ENCODE measurements at places on chromosomes 5 and 9.

- DNase-seq = no peak
These were observed 202.6 kb downstream of the TSSK1B start for GRCh38 chr5:113232221-113232620.

GRCh38 chr5:174231956-174232487, 186.5 kb downstream of the NSG2 start:
- no peak for DNase-seq

DNA sequence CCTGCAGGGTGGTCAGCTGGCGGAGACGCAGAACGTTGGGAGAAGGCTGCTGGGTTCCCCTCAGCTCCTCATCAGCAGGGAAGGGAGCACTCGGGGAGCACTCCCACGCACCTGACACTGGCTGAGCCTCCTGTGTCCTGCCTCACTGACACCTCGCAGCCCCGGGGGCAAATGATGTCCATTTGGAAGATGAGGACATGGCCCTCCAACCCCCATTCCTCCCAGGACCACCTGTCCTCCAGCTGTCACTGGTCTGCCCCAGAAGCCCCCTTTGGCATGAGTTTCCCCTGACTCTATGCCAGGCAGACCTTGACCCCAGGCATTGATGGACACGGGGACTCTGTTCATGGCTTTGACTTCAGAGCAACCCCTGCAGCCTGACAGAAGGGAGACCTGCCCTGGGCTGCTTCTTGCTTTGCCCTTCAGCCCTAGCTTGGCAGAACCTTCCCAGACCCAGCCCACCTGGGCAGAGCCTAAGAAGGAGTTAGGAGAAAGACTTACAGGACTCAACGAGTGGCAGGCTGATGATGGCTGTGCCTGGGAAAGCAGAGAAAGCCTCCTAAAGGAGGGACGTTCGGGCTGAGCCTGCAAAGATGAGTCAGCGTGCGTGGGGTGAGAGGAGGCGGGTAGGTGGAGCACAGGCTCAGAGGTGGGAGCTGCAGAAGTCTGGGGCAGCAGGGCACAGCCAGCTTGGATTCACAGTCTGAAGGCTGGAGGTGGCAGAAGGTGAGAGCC, 90.6 kb downstream of the LMX1B start:
- no peak for DNase-seq

DNA sequence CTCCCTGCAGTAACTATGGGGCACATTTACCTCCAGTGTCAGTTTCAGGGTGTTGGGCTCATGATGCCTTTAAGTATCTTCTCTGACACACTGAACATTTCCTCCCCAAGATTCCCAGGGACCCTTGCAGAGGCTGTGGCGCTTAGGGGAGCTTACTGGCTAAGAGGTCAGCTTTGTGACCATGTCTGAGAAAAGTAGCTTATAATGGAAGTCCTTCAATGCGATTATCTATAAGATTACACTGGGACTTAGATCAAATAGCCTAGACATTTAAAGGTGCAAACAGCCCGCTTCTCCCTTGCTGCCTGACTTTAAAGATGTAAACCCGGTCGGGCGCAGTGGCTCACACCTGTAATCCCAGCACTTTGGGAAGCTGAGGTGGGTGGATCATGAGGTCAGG, 25.4 kb downstream of the FABP6 start:
- DNase-seq = no peak

- no peak for DNase-seq
These were observed 20.8 kb upstream of the MTAP start for GRCh38 chr9:21781656-21782055.

GRCh38 chr9:23379842-23380241, 446.2 kb downstream of the ELAVL2 start:
- no peak for DNase-seq

GRCh38 chr5:115068239-115069086, 101.2 kb downstream of the TRIM36 start:
- DNase-seq = peak; percentile 6

DNA sequence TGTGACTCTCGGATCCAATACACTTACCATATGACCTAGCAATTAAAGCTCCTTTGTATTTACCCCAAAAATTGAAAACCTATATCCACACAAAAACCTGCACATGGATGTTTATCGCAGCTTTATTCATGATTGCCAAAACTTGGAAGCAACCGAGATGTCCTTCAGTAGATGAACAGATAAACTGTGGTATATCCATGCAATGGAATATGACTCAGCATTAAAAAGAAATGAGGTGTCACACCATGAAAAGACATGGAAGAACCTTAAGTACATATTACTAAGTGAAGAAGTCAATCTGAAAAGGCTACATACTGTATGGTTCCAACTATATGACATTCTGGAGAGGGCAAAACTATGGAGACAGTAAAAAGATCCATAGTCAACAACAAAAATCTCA, 82.0 kb upstream of the PHF24 start:
- no peak for DNase-seq

DNA sequence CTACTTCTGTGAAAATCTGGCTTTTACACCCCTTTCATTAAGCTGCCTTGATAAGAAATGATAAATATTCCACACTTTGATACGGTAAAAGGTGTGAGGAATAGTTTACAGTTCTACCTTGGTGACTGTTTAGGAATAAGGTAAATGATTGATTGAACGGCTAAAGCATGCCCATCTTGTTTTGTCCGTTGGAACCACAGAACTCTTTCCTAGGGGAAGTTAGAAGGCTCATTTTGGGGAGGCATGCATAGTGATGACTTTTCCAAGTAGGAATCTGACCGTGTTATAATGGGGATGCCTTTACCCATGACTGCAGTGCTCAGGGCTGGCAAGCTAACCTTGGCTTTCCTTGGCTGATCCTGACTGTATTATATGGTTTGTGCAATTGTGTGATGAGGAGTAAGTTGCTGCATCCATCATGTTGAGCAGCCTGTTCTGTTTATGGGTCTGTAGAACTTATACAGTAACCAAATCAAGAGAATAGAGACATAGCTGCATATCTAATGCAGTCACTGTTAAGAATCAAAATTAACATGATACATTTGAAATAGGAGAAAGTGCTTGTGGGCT, 24.5 kb downstream of the PCSK5 start:
- no peak for DNase-seq

GRCh38 chr5:35233601-35234000, 3.3 kb upstream of the PRLR start:
- peak; percentile 60 for DNase-seq

- DNase-seq = peak; percentile 99
These were observed 63.5 kb downstream of the C9orf50 start for GRCh38 chr9:129557192-129558036.

GRCh38 chr5:78893940-78894677, 91.0 kb downstream of the ARSB start:
- no peak for DNase-seq

GRCh38 chr9:73872701-73873100, 624.4 kb upstream of the RORB start:
- DNase-seq = no peak

DNA sequence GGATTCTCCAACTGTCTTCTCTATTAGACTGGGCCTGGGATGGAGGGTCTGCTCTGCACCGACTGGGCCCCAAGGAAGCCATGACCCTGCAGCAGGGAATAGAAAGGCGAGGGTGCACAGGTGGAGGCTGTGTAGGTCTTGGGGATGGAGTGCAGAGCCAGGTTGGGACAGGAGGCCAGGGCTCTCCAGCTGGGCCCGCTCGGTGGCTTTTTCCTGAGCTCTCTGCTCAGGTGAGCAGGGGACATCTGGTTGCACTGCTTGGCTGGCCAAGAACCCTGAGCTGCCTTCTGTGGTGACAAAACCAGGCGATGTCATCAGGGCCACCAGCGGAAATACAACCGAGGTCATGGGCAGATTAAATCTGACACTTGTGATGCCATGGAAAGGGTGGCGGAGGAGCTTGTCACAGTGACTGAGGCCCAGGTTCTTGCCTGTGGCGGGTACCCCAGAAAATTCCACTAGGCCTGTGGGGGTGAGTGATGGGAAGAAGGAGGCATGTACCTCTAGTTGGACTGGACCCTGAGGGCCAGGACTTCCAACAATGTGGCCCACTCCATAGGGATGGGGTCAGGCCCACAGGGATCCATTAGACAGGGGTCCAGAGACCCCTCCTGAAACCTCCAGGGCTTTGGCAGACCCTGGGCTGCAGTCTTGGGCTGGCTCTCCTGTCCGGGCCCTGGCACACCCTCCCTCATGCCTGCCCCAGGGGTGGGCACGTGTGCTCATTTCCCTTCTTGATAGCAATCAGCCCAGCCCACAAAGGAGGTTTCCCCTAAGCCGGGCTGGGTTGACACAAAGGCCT, 4.4 kb upstream of the IL3 start:
- no peak for DNase-seq

- no peak for DNase-seq
These were observed 286.4 kb upstream of the WWC1 start for GRCh38 chr5:168005093-168005492.

- DNase-seq = no peak
These were observed 1.4 kb upstream of the HSDL2 start for GRCh38 chr9:112378328-112379176.

- DNase-seq = no peak
These were observed 129.6 kb upstream of the ZNF618 start for GRCh38 chr9:113746486-113746885.

DNA sequence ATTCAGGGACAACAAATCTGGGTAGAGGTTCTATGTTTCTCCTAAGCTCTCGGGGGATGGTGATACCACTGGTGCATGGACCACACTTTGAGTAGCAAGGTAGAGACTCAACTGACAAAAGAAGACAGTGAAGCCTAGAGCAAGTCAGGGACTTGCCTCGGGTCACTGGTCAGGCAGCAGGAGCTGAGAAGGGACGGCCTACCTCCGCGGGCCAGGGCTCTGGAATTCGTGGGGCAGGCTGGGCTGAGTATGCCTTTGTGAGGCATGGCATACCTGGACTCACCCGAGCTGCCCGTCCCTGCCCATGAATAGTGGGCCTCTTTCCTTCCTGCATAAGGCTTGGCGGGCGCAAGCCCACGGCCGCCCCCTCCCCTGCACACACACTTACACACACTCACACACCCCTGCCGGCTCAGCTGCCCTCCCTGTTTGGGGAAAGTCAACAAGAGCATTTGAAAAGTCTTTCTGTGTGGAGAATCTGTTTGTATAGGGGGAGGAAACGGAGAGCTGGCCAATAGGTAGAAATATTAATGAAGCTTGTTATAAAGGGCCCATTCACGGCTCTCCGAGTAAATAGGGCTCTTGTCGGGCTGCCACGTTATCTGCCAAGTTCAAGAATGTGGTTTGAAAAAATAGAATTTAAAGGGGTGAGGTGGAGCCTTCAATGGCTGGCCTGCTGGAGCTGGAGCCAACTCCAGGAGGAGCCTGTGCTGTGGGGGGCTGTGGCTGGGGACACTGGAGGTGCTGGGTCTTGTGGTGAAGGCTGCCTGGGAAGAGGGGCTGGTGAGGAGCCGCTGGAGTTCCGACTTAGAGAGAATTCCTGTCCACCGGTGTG, 19.1 kb upstream of the KIF12 start:
- DNase-seq = no peak

DNA sequence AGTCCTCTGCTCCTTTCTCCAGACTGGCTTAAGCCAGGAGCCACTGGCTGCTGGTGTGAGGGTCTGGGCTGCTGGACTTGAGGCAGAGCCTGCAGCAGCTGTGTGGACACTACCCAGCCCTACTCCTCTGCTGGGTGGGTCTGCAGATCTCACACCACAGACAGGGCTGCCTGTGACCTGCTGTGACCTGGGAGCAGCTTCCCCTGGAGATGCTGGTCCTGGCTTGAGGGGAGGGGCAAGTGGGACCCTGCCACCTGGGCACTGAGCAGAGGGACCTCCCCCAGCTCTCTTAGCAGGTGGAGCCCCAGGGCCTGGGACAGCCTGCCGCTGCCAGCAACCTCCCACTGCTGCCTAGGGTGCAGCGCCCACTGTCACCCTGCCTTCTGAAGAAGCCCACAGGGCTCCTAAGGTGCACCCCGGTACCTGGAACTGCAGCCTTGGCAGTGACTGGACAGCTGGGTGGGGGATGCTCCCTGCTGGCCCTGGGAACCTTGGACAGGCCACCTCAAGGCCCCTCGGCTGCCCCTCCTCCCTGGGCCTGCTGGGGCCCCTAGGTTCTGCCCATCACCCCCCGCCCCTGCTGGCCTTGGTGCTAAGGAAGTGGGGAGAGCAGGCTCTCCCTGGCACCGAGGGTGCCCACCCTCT, 9.1 kb downstream of the CACFD1 start:
- DNase-seq = no peak

GRCh38 chr9:38656896-38657295, 36.5 kb upstream of the ANKRD18A start:
- no peak for DNase-seq

DNA sequence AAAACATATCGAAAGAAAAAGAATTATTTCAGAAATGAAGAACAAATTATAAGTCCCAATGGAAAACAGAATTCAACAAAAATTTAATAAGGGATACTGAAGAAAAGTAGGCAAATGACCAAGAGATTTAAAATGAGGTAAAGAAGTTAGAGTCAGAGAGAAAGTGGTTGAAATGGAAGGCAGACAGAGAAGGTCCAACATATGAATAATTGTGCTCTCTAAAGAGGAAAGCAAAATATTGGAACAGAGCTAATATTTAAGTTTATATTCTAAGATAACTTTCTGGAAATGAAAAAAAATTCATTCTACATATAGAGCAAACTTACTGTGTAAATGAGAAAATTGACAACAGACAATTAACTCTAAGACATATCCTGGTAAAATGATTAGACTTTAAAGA, 94.1 kb downstream of the PTCH1 start:
- DNase-seq = no peak

DNA sequence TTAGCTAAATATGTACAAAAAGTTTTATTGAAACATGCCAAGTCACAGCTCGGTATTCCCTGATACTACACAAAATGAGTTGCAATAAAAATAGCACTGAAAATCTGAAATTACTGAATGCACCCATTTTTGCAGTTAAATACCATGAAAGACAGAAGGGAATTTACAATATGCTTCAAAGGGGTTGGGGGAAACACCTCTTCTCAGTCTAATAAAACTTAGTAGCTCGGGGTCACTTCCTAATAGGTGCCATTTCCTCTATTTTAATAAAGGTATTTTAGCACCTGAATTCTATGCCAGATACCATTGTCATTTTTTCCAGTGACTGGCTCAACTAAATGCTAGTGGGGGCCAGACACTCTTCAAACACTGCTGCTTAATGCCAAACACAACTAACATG, 204.1 kb upstream of the MEF2C start:
- DNase-seq = no peak

GRCh38 chr5:10409504-10409903, 32.2 kb upstream of the ROPN1L start:
- DNase-seq = no peak

DNA sequence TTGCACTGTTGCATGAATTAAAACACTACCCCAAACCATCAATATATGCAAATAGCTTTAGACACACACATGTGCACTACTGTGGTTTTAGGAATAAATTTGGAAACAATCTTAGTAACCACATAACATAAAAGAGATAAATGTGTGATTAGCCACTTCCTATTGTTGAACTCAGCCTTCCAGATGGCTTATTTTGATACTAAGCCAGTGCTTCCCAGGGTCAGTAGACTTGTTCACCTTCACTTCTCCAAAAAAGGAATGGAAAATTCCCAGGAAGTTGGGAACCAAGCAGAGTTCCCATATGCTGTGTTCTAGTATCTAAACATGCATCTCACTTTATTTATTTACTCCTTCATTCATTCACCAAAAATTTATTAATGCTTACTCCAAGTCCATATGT, 47.8 kb downstream of the SVEP1 start:
- DNase-seq = no peak

Data from GM23338 (cell line).